AG10803 (cell line): ENCODE measurements at places on chromosomes 11 and 22.

GRCh38 chr11:67374571-67375281, 1.3 kb upstream of the CLCF1 start:
- peak; percentile 50 for DNase-seq

DNA sequence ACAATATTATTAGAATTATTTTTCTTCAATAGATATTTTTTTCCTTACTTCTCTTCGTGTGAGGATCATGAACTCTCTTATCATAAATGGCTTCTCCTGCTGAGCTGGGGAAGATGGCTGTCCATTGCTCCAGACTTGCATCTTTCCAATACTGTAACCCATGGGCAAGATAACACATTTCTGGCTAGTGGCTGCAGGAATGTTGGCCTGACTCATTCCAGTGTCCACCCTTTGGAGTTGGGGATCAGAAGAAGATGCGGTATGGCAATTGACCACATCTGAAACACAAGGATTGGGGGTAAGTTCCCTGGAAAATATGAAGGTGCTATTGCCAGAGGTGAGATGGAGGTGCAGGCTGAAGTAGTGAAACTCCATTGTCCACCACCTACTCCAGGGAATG, 92.8 kb downstream of the FAR1 start:
- DNase-seq = peak; percentile 41

GRCh38 chr11:47983464-47984397, 3.4 kb downstream of the PTPRJ start:
- peak; percentile 60 for DNase-seq

DNA sequence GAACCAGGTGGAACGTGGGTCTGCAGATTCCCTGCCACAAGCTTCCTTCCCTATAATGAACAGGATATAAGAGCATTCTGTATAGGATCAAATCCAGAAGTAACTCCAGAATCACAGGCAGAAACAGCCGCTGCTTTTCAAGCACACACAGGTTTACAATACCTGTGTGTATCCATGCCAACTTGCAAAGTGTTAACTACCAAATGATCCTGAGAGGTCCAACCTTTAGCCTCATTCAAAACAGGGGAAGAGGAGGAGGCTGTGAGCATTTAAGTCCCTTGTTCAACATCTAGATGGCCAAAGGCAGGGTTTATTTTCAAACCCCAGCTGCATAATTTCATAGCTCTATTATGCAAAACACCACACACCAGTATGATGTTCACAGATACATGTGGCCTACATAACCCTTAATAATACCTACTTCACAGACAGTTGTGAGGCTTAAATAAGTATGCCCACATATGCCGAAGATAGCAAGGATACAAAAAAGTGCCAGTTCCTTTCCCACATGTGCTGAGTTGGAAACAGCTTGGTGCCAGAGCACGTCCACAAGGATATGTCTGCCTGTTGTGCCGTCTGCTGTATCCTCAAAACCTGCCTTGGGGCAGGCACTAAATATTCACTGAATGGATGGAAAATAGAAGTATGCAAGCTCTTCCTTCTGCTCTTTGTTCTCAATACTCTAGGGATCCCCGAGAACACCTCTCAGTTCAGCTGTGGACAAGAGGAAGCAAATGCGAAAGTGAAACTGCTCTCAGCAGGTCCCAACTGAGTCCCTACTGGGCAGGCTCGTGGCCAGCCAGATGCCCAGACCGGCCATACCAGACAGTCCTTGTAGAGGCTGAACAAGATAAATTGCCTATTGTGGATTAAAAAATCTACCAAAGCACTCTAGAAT, 66.8 kb downstream of the LARGE1 start:
- DNase-seq = peak; percentile 77

DNA sequence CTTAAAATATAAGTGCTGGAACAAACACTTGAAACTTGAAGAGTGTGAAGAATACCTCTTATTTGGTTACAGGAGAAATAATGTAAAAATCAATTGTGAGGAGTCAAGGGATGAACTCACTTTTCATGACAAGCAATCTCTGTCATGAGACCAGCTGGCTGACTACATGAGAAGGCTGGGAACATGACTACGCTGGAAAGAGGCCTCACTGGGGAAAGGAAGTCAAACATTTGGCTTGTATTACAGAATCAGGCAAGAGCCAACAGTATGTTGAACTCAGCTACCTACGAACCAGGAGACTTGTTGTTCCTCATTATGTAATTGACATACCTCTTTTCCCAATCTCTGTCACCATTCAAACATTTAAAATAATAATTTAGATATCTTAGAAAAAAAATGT, 14.4 kb downstream of the DCDC1 start:
- peak; percentile 22 for DNase-seq

- no peak for DNase-seq
Observed at GRCh38 chr11:119533462-119533861, 110.5 kb upstream of the THY1 start.

- no peak for DNase-seq
Observed at GRCh38 chr11:124760806-124761205, 1.3 kb downstream of the ESAM start.
